ENCODE measurements at places on chromosomes 16 and 17.

- peak overlapping the region; percentile 12 for H3K27ac ChIP-seq
- peaks cover 10% of the 10 kb centered on the region for H3K36me3 ChIP-seq
- peaks cover 54% of the 10 kb centered on the region for H3K4me1 ChIP-seq
- H3K27me3 ChIP-seq = no peaks in the 10 kb centered on the region
These were observed 17.0 kb downstream of the PAFAH1B1 start for GRCh38 chr17:2610195-2611175.

GRCh38 chr17:39143552-39144093 lies 7.8 kb downstream of the PLXDC1 start:
- no peaks in the 10 kb centered on the region for H3K36me3 ChIP-seq
- H3K27ac ChIP-seq = no peak overlapping the region
- H3K4me1 ChIP-seq = peaks cover 13% of the 10 kb centered on the region
- DNase-seq = no peak

DNA sequence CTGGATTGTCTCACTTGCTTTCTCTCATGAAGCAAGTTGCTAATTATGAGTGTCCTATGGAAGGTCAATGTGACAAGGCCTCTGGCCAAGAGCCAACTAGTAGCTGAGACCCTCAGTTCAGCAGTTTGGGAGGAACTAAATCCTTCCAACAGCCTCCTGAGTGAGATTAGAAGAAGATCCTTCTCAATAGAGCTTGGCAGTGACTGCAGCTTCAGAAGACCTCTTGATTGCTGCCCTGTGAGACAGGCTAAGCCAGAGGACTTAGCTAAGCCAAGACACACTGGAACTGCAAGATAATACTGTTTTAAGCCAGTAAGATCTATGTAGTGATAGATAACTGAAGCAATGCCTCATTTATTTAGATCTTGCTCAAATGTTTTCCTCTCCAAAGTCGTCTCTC lies 34.3 kb downstream of the PCTP start:
- no peak overlapping the region for H3K27ac ChIP-seq
- no peak for DNase-seq
- no peaks in the 10 kb centered on the region for H3K4me1 ChIP-seq
- H3K27me3 ChIP-seq = peaks cover 3% of the 10 kb centered on the region
- no peaks in the 10 kb centered on the region for H3K36me3 ChIP-seq

GRCh38 chr16:25135254-25135878 lies 23.8 kb downstream of the LCMT1 start:
- no peaks in the 10 kb centered on the region for H3K27me3 ChIP-seq
- peaks cover 22% of the 10 kb centered on the region for H3K36me3 ChIP-seq
- no peak overlapping the region for H3K27ac ChIP-seq

- no peaks in the 10 kb centered on the region for H3K27me3 ChIP-seq
- peaks cover 31% of the 10 kb centered on the region for H3K4me1 ChIP-seq
- H3K36me3 ChIP-seq = no peaks in the 10 kb centered on the region
- no peak for DNase-seq
- no peak overlapping the region for H3K27ac ChIP-seq
These were observed 10.6 kb upstream of the KLHL36 start for GRCh38 chr16:84637709-84638108.

DNA sequence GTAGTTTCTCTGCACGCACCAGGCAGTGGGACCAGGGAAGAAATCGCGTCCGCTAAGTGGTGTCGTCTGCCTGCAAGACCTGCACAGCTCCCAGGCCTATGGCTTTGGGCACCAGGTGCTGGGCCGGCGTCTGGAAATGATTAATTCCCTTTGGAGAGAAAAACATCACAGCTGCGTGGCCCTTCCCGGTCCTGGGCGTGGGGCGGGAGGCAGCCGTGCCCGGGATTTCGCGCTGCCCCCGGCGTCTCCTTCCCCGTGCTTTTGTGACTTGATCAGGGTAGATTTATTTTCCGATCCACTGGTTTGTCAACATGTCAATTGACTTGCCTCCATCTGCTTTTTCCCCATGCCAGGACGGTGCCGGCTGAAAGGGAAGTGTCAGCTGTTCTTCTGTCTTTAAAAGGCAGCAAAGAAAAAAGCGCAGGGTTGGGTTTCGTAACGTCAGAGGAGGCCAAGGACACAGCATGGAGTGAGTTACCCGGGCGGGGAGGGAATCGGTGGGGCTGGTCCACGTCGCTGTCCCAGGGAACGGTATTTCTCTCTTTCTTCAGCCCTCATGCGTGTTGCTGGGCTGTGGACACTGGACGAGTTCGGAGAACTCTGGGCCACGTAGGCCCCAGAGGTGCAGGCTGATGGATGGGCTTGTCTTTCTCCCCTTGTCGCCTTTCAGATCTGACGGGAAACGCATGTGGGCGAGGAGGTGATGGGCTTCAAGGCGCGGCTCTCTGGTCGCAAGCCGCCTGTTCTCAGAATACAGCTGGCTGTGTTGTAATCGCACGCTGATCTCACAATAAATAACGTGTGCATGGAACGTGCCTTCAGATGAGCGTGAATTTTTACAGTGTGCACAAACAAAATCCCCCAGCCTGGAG lies 188.1 kb upstream of the ZNF469 start:
- DNase-seq = no peak
- H3K36me3 ChIP-seq = no peaks in the 10 kb centered on the region
- H3K4me3 ChIP-seq = no peak overlapping the region
- H3K4me1 ChIP-seq = peaks cover 3% of the 10 kb centered on the region
- H3K27ac ChIP-seq = no peak overlapping the region
- H3K27me3 ChIP-seq = peaks cover 2% of the 10 kb centered on the region

- H3K36me3 ChIP-seq = no peaks in the 10 kb centered on the region
- peak; percentile 8 for DNase-seq
- peak overlapping the region; percentile 77 for H3K27ac ChIP-seq
- H3K4me3 ChIP-seq = no peak overlapping the region
- H3K27me3 ChIP-seq = no peaks in the 10 kb centered on the region
- peaks cover 34% of the 10 kb centered on the region for H3K4me1 ChIP-seq
These were observed 72.4 kb downstream of the MRM1 start for GRCh38 chr17:36673637-36674277.

- no peaks in the 10 kb centered on the region for H3K27me3 ChIP-seq
- H3K27ac ChIP-seq = peak within 1 kb of the TSS; percentile 92
- H3K36me3 ChIP-seq = peaks cover 28% of the 10 kb centered on the region
- peaks cover 20% of the 10 kb centered on the region for H3K4me1 ChIP-seq
- peak within 1 kb of the TSS; percentile 75 for H3K4me3 ChIP-seq
These were observed at the start of gene EVI2A for GRCh38 chr17:31321481-31321880. Gene EVI2A (minus strand): TSS chr17:31321622. CDS start chr17:31319013, 2,609 bp downstream.

GRCh38 chr17:14334919-14335318 lies 34.0 kb downstream of the HS3ST3B1 start:
- H3K4me3 ChIP-seq = peak overlapping the region; percentile 11
- peak overlapping the region; percentile 75 for H3K27ac ChIP-seq
- DNase-seq = peak; percentile 37
- H3K36me3 ChIP-seq = peaks cover 5% of the 10 kb centered on the region

DNA sequence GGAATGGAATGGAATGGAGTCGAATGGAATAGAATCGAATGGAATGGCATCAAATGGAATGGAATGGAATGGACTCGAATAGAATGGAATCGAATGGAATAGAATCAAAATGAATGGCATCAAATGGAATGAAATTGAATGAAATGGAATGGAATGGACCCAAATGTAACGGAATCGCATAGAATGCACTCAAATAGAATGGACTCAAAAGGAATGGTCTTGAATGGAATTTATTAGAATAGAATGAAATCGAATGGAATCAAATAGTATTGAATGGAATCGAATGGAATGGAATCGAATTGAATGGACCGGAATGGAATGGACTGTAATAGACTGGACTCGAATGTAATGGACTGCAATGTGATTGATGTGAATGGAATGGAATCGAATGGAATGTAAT lies 501.4 kb upstream of the WSB1 start:
- H3K36me3 ChIP-seq = no peaks in the 10 kb centered on the region
- no peaks in the 10 kb centered on the region for H3K4me1 ChIP-seq
- no peaks in the 10 kb centered on the region for H3K27me3 ChIP-seq
- no peak overlapping the region for H3K4me3 ChIP-seq
- no peak overlapping the region for H3K27ac ChIP-seq

- H3K4me1 ChIP-seq = peaks cover 20% of the 10 kb centered on the region
- H3K27ac ChIP-seq = no peak overlapping the region
- peak overlapping the region; percentile 70 for H3K4me3 ChIP-seq
- no peaks in the 10 kb centered on the region for H3K36me3 ChIP-seq
- peaks cover 28% of the 10 kb centered on the region for H3K27me3 ChIP-seq
These were observed 1.3 kb downstream of the NETO2 start for GRCh38 chr16:47142486-47142820.

GRCh38 chr17:60664022-60664421 lies 13.6 kb upstream of the BCAS3 start:
- H3K27ac ChIP-seq = no peak overlapping the region
- H3K4me3 ChIP-seq = no peak overlapping the region
- peaks cover 5% of the 10 kb centered on the region for H3K36me3 ChIP-seq
- no peaks in the 10 kb centered on the region for H3K27me3 ChIP-seq
- no peaks in the 10 kb centered on the region for H3K4me1 ChIP-seq
- DNase-seq = no peak

DNA sequence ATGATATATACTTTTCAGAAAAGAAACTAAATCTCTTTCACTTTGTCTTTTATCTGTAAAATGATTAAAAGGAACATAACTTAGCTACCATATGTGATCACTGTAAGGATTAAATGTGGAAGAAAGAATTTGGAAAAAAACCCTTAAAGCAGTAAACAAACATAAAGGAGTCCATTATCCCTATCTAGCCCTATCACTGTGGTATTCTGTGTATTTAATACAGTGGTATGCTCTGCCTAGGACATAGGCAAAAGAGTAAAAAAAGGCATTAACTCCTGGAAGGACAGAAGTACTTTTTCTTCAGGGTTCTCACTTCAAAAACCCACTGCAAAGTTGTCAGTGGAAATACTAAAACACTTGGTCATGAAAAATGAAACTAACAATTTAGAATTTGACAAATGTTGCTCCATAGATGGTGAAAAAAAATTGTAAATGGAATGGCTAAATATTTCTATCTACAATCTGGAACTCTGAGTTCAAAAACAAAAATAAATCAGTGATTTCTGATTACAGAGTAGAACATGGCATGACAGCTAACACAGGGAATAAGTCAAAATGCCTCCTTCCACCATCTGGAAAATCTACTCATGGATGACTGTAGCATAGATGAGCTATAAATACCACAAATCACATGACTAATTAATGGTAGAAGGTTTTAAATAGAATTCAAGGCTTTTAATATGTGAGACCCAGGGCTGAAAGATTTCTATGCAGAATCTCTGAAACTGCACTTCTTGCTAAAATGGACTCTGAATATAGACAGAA lies 140.1 kb downstream of the ITFG1 start:
- H3K4me1 ChIP-seq = no peaks in the 10 kb centered on the region
- no peak for DNase-seq
- H3K27me3 ChIP-seq = no peaks in the 10 kb centered on the region

- no peaks in the 10 kb centered on the region for H3K27me3 ChIP-seq
- H3K36me3 ChIP-seq = peaks cover under 1% of the 10 kb centered on the region
- H3K4me3 ChIP-seq = no peak overlapping the region
- peak; percentile 60 for DNase-seq
- H3K4me1 ChIP-seq = peaks cover 73% of the 10 kb centered on the region
These were observed 55.4 kb downstream of the CREBBP start for GRCh38 chr16:3825103-3825502.

GRCh38 chr17:50147841-50148225 lies 2.6 kb downstream of the PPP1R9B start:
- peak overlapping the region; percentile 92 for H3K27ac ChIP-seq
- peak; percentile 54 for DNase-seq
- H3K4me1 ChIP-seq = peaks cover 56% of the 10 kb centered on the region
- H3K4me3 ChIP-seq = peak overlapping the region; percentile 82
- peaks cover 37% of the 10 kb centered on the region for H3K36me3 ChIP-seq
- H3K27me3 ChIP-seq = no peaks in the 10 kb centered on the region

GRCh38 chr17:30429155-30429554 lies 48.1 kb upstream of the GOSR1 start:
- DNase-seq = no peak
- no peaks in the 10 kb centered on the region for H3K4me1 ChIP-seq
- H3K27ac ChIP-seq = no peak overlapping the region
- H3K27me3 ChIP-seq = no peaks in the 10 kb centered on the region
- peaks cover 18% of the 10 kb centered on the region for H3K36me3 ChIP-seq
- H3K4me3 ChIP-seq = no peak overlapping the region

GRCh38 chr16:56919099-56919800 lies 12.7 kb upstream of the HERPUD1 start:
- H3K27ac ChIP-seq = no peak overlapping the region
- no peak for DNase-seq
- no peak overlapping the region for H3K4me3 ChIP-seq
- H3K27me3 ChIP-seq = no peaks in the 10 kb centered on the region

DNA sequence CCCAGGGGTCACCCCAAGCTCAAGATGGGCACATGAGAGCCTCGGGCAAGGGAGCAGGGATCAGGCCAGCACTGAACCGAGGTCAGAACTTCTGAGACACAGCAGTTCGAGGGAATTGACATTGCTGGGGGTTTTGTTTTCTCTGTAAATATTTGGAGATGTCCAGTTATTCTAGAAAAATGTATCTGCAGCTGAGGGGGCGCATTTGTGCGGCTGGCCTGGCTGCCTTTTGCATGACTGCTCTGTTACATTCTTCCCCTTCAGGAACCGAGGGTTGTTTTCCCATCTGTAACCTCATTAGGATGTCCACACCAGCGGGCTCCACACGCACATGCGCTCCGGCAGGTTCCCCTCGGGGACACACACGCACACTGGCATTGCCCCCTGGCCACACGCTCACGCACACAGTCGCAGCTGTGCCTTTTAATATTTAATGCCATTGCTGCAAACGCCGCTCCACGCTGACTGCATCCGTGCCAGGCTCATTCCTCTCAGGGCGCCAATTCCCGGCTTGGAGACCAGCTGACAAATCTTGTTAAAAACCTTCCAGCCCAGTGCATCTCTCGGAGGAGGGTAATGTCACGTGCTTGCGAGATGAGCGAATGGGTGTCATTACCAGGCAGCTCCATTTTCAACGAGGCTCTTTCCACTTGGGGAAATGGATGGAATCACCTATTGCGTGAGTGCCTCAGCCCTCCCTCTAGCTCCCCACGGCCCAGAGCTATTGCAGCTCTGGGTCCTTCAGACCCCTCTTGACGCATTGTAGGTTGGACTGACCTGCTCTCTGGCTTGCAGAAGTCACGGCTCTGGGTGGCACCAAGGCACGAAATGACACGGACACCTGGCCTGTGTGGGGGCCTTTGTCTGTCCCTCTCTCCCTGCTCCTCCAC lies 13.1 kb downstream of the CCR7 start:
- H3K36me3 ChIP-seq = peaks cover 74% of the 10 kb centered on the region
- peak overlapping the region; percentile 54 for H3K4me3 ChIP-seq
- H3K4me1 ChIP-seq = peaks cover 99% of the 10 kb centered on the region
- no peaks in the 10 kb centered on the region for H3K27me3 ChIP-seq

GRCh38 chr17:37726891-37727675 lies 17.8 kb downstream of the HNF1B start:
- H3K27me3 ChIP-seq = peaks cover 2% of the 10 kb centered on the region
- no peak overlapping the region for H3K4me3 ChIP-seq

GRCh38 chr16:6146874-6147425 lies 1049.4 kb upstream of the EEF2KMT start:
- H3K36me3 ChIP-seq = no peaks in the 10 kb centered on the region
- no peak for DNase-seq
- H3K4me1 ChIP-seq = no peaks in the 10 kb centered on the region
- H3K27me3 ChIP-seq = no peaks in the 10 kb centered on the region
- H3K4me3 ChIP-seq = no peak overlapping the region
- no peak overlapping the region for H3K27ac ChIP-seq

DNA sequence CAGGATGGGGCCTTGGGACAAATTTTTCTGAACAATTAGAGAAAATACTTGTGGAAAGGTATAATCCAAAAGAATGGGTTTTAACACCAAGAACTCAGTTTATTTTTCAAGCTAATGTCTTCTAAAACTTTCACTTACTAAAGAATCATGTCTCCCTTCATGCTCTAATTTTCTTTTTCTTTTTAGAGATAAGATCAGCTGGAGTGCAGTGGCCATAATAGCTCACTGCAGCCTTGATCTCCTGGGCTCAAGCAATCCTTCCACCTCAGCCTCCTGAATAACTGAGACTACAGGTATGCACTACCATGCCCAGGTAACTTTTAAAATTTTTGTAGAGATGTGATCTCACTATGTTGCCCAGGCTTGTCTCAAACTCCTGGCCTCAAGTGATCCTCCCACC lies 5.5 kb downstream of the OR4D1 start:
- no peak for DNase-seq
- peaks cover 50% of the 10 kb centered on the region for H3K4me1 ChIP-seq
- H3K4me3 ChIP-seq = no peak overlapping the region
- no peaks in the 10 kb centered on the region for H3K36me3 ChIP-seq

Measured in activated CD8-positive, alpha-beta T cell treated with anti-CD3 and anti-CD28 coated beads for 36 hours (primary cell).